ENCODE measurements at places on chromosomes 6 and 20.

DNA sequence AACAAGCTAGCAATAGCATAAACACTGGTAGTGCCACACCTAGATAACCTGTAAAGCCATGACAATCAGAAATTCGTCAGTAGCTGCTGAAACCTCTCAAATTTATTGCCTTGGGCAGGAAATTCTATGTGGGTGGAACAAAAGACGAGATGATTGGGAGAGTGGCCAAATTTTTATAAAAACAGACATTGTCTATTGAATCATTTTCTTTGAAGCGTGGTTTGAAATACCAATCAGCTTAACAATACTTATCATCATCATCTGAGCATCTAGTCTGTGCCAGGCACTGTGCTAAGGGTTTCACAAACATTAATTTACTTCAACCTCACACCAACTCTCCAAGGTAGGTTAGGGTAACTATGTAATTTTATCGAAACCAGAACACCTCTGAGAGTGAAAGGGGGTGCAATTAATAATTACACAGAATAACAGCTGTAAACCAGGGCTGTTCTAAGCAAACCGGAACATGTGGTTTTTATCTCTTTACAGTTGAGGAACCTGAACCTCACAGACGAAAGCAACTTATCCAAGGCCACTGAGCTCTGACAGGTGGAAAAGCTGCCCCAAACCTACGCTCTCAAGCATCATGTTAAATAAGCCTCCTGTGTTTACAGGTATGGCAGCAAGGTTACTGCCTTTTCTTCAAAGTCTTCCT is 43.4 kb downstream of the NHSL1 start:
- DNase-seq = no peak

DNA sequence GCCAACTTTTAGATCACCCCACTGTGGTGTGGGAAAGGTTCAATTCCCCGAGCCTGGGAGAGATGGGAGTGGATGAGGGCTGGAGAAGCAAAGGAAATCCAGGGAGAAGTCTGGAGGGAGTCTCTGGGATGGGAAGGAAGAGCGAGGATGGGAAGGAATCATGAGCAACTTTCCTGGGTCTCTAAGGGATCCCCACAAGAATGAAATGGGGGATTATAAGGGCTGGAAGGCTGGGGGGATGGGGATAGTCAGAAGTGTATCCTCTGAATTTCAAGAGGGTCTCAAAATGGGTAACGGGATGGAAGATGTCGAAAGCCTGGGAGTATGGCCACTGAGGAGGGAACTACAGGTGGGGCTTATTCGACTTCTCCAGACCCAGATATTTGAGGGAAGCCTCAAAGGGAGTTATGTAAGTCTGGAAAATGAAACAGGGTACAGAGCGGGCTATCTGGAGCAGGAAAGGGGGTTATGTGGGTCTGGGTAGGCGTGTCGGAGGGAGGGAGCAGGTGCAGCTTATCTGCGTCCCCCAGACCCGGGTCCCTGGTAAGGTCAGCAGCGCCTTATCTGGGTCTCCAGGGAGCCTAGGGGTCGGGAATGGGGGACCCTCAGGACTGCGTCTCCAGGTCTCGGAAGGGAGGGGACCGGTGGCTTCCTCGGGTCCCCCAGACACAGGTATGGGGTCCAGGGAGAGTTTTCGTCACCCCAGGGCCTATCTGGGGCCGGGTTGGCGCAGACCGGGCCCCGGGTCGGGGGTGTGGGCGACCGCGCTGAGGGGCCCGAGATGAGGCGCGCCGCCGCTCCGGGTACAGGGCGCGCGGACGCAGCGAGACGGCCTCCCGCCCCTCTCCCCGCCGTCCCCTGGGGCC is 550 bp downstream of the PLAGL2 start:
- no peak for DNase-seq

GRCh38 chr6:6796818-6797217 is 208.3 kb downstream of the LY86 start:
- DNase-seq = no peak

GRCh38 chr20:4027590-4028265 is 12.4 kb upstream of the RNF24 start:
- DNase-seq = no peak

DNA sequence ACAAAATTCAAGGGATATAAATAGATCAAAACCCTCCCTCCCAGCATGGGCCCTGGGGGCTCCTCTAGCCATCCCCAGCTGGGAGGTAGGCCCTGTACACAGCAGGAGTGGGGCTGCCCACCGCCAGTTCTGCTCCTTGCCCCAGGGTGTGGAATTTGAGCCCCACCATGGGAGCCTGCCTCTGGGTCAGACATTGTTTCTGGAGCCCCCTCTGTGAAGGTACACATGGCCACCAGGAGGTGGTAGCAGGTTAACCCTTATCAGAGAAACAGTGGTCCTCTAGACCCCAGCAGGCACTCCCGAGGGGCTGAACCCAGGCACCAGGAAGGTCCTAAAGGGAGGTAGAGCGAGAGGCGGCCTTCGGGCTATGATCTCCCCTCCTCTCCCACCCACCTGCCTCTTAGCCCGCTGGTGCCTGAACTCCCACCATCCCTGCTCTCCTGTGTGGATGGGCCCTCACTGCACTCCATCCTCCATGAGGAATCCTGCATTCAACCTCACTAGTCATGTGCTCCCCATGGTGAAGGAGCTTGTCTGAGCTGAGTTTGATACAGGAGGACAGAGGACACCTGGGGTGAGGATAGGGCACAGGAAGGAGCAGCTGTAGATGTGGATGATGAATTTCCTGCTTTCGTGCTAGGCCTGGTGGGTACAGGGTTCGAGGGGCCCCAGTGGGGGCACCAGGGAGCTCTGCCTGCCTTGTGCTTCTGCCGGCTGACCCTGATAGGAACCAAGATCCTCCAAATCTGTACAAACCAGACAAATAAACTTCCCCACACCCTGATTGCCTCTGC is 114.9 kb downstream of the GRM4 start:
- no peak for DNase-seq

DNA sequence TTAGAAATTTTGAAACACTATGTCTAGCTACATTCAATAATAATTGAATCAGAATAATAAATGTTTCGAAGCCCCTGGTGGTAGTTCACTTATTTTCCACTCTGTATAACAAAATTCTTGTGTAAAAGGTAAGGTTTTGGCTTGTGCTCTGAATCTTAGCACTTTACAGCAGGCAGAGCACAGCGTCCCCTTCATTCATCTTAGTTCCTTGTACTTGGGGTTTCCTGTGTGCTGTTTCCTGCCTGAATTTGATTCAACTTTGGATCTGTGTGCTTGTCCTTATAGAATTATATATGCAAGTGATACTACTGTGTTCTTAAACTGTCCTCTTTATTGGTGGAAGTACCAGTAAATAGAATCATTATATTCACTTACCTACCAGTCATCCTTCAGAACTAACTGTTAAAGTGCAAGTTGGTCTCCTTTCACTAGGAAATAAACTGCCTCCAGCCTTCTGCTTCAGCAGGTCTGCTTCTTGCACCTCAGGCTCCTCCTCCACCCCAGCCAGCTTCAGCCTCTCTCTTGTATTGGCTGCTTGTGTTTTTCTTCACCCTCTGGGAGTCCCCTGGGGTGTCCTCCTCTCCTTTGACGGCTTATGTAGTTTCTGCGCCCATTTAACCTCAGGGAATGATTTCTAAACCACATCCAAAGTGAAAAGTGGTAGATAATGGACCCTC is 28.8 kb upstream of the TULP4 start:
- peak; percentile 62 for DNase-seq

- no peak for DNase-seq
These were observed 188.5 kb downstream of the REV3L start for GRCh38 chr6:111294374-111294967.

DNA sequence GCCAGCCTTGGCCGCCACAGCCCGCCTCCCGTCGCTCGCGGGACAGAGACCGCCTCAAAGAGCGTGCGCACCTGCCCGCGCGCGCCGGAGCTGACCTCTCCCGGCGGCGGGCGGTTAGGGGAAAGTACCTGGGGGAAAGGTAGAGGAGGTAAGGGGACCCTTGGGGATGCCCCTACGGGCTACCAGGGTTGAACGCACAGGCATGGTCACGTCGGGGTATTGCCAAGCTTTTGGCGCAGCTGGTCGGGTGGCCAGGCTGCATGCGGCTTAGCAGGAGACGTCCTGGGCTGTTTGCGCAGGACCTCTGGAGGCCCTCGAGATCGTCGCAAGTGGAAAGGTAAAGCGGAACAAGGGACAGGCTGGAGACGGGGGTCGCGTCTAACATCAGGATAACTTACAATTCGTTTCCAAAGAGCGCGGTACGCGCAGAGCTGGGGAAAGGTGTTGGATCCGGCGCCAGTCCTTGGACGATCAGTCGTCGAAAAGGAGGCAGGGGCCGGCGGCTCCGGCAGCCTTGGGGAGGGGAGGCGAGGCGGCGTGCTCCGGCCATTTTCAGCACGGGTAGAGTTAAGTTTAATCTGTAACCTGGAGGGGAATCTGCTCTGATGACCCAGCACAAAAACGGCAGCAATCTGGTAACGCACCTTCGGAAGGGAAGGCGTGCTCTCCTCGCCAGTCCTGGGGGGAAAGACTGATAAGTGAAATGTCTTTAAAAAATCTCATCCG is 9.0 kb downstream of the GNAS-AS1 start:
- DNase-seq = no peak

- DNase-seq = no peak
These were observed 478.8 kb downstream of the CD83 start for GRCh38 chr6:14596410-14596809.

- DNase-seq = no peak
These were observed 14.7 kb downstream of the IPCEF1 start for GRCh38 chr6:154341871-154342270.

GRCh38 chr6:79189760-79190350 is 44.6 kb downstream of the HMGN3 start:
- no peak for DNase-seq

DNA sequence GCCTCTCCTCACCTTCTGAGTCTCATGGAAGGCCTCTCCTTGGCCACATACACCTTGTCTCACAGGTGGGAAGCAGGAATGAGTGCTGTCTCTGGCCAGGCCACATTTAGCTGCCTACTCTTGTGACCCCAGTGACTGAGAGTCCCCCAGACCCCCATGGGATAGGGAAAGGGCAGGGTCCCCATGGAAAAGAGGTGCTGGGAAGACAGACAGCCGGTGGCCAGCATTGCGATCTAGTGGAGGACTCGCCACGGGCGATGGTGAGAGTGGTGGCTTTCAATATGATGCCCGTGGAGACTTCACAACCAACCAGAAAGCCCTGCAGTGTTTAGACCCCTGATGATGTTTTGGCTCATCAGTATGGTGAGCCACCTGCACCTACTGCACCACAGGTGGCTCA is 19.8 kb downstream of the MANBAL start:
- DNase-seq = no peak

DNA sequence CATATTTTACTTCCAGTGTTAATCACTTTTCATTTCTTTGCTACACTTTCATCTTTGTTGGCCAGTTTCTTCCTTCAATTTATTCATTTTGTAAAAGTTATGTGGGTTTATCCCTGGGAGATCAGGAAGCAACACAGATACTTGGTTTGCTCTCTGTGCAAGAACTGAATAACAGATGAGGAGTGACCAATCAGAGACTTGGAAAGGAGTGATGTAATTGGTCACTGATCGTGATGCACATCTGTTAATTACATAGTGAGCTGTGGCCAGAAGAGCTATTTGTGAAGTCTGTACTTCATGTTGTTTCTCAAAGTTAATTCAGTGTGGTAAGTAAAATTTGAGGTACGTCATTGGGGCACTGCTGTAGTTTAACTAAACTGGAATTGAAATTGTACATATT is 21.3 kb downstream of the ANKRD6 start:
- no peak for DNase-seq

GRCh38 chr6:72048080-72048479 is 161.7 kb downstream of the RIMS1 start:
- no peak for DNase-seq

GRCh38 chr6:30322527-30323501 is 3.9 kb upstream of the TRIM39 start:
- DNase-seq = no peak

- DNase-seq = no peak
These were observed 8.1 kb upstream of the HSP90AB1 start for GRCh38 chr6:44238687-44239350.

GRCh38 chr6:12449447-12449846 is 159.3 kb downstream of the EDN1 start:
- no peak for DNase-seq

DNA sequence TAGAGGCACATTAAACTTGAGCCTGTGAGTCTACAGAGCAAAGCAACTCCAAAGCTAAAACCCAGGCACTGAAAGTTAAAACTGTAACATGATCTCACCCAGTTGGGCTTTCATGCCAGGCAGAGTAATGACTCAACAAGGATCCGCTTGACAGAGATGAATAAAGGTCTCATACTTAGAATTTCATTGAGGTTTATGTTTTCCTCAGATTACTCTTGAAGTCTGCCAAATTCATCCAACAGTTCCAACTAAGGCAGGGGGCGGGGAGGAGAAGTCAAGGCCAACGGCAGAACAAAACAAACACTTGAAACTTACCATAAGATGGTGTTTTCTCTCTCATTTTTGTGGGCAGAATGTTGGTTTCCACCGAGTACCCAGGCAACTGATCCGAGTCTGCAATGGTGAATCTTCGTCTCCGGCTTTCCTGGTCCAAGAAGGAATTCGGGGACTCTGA is 54.0 kb upstream of the IPCEF1 start:
- DNase-seq = no peak

DNA sequence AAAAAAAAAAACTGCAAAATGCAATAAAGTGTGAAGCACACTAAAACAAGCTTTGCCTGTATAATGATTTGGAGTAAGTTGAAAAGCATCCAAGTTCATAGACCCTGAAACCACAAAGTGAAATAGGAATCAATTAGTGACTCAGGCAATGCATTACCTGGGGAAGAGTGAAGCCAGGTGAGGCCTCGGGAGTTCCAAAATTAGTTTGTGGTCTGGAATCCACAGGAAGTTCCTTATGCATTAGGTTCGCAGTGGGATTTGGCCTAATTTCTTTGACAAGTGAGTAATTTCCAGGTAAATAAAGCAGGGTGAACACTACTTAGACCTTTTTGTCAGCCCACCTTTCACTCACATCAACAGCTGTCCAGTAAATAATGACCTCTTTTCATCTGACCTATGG is 490.8 kb downstream of the CBLN4 start:
- no peak for DNase-seq

DNA sequence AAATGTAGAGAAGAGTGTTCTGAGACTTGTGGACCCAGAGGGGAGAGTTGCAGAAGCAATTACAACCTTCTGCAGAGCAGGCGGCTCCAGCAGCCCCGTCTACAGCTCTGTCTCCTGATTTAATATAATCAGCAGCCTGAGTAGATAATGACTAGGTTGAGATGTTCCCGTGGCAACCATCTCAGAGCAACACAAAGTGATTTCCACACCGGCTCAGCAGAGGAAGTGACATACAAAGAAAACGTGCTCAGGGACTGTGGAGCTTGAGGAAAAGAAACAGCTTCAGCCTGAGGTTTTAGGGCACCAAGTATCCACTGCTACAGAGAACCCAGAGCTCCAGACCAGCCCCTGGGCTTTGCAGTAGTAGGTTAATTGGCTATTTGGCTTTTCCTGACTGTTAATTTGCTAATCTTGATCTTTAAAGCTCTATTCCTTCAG is 136.4 kb downstream of the MTFR2 start:
- DNase-seq = peak; percentile 49

- no peak for DNase-seq
These were observed 488.4 kb downstream of the PHF3 start for GRCh38 chr6:64123761-64124633.

Measured in glutamatergic neuron (in vitro differentiated cells).